ENCODE measurements at places on chromosomes 3 and 15.

GRCh38 chr3:53295410-53295809 is 39.6 kb upstream of the TKT start:
- no peak for DNase-seq

- no peak for DNase-seq
Measured at GRCh38 chr15:56058986-56059385, 65.6 kb upstream of the NEDD4 start.

DNA sequence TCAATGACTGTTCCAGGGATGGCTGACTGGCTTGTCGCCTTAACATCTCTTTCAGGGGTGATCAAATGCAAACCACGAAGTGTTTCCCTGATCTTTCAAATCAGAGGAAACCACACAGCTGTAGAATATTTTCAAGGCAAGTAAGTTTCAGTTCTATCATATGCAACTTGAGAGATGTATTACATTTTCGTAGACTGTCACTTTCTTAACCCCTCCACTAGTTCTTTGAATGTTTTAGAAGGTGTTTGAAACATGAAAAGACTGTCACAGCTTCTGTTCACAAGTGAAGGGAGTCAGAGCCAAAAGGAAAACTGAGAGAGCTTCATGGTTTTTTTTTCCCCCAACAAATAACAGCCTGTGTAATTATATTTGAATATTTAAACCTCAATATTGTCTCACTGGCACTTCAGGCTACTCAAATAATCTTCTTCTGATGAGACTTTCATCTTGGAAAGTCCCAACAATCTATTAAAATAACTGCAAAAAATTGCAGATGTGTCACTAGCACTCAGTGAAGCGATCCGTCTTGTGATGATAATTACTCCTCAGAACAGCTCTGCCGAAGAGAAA is 25.9 kb upstream of the CAPN7 start:
- DNase-seq = no peak

- DNase-seq = no peak
Measured at GRCh38 chr3:175107231-175107630, 248.1 kb downstream of the NAALADL2 start.

GRCh38 chr3:23254282-23254681 is 51.2 kb downstream of the UBE2E2 start:
- no peak for DNase-seq

Data from stimulated activated CD8-positive, alpha-beta memory T cell treated with anti-CD3 and anti-CD28 coated beads, Interleukin-15, amount 100 ng/mL, for 24 hours (primary cell).